WTC11 (cell line): ENCODE measurements at places on chromosomes 3 and 15.
A peak's percentile ranks its signal among the peaks of the same experiment; 100 is the strongest.

DNA sequence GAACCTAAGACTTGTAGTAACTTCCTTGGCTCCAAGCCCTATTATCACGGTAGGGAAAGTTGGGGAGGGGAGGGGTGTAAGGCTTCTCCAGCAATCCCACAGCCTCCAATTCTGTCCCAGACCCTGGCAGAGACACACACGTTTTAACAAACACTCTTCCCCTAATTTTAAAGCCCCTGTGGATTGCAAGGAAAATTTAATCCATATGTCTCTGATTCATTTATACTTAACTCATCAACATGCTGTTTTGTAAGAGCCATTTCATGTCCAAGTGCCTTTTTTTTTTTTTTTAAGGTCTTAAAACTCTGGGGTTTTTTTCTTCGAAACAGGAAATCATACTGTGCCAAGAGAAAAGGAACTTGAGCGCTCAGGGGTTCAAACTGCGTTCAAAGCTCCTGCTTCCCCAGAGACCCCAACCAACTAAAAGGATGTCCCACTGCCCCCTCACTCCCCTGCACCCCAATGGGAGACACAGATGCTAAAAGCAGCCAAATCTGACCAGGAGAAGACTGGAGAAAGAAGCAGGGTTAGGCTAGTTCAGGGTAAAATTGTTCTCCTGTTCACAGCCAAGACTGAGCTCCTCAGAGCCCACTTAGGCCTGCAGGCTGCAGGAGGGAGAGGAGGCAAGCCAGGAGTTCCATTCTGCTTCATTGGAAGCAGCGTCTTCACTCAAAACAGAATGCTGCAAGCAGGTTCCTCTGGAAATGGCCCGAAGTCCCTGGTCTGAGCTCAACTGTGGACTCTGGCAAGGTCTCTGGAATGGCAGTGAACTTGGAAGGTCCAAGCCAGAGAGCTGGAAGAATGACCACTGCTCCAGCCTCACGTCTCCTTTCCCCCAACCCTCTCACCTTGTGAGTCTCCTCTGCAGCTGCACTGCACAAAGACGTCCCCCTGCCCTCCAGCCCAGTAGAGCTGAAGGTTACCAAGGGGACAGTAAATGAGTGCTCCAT, 172.5 kb downstream of the NTRK3 start:
- no peak overlapping the region for H3K27ac ChIP-seq
- peaks cover 6% of the 10 kb centered on the region; the same call in 1 of the 2 replicates for H3K4me1 ChIP-seq
- H3K27me3 ChIP-seq: no peaks in the 10 kb centered on the region
- no peaks in the 10 kb centered on the region for H3K36me3 ChIP-seq

GRCh38 chr15:29864501-29864900, 42.2 kb upstream of the TJP1 start:
- H3K36me3 ChIP-seq: no peaks in the 10 kb centered on the region
- no peak for DNase-seq
- no peak overlapping the region for H3K4me3 ChIP-seq

- no peaks in the 10 kb centered on the region for H3K27me3 ChIP-seq
- H3K4me3 ChIP-seq: no peak overlapping the region
- H3K4me1 ChIP-seq: peaks cover 14% of the 10 kb centered on the region
- no peak overlapping the region for H3K27ac ChIP-seq
These were observed 71.8 kb upstream of the NDUFB4 start for GRCh38 chr3:120524171-120524923.

DNA sequence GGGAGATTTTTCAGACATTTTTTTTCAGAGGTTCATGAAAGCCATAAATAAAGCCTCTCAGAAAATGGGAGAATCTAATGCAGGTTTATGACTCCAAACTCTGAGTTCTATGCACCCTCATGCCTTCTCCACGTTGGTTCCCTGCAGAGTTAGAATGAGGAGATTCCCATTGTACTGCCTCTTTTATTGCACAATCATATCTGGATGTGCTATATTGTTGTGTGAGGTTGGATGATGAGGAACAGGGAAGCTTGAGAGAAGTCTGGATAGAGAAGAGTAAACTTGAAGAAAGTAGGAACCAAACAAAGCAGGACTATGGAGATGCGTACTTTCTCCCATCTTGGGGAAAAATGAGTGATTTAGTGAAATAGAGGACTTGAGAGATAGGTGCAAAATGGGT, 178.8 kb downstream of the PDCD6IP start:
- H3K27me3 ChIP-seq: no peaks in the 10 kb centered on the region; the same call in 1 of the 2 replicates
- no peak overlapping the region for H3K4me3 ChIP-seq
- no peaks in the 10 kb centered on the region for H3K4me1 ChIP-seq
- H3K27ac ChIP-seq: no peak overlapping the region
- H3K36me3 ChIP-seq: no peaks in the 10 kb centered on the region

DNA sequence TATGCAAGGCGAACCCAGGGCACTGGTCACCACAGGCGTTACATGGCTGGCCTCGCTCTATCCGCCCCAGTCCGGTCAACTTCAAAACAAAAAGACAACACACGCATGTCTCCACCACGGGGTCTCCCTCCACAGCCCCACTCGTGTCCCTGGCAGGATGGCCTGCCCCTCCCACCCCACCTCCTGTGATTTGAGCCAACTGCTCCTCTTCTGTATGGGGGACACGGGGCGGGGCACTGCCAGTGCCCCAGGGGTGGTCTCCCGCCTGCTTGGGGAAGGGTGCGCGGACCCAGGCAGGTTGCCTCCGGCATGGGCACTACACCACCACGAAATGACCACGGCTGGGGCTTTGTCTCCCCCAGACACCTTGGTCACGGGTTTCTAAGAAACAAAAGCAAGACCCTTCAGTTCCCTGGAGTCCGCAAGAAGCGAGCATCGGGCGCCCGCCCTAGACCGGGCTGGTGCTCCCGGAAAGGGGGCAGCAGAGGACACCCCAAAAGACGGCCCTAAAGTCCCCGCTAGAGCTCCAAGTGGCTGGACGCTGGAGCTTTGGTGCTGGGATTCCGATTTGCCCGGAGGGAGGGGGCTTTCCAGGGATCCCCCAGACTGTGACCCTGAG, 219.3 kb upstream of the PRICKLE2 start:
- peak; percentile 33 for DNase-seq
- H3K27ac ChIP-seq: no peak overlapping the region
- peaks cover 52% of the 10 kb centered on the region for H3K4me1 ChIP-seq
- H3K36me3 ChIP-seq: no peaks in the 10 kb centered on the region

DNA sequence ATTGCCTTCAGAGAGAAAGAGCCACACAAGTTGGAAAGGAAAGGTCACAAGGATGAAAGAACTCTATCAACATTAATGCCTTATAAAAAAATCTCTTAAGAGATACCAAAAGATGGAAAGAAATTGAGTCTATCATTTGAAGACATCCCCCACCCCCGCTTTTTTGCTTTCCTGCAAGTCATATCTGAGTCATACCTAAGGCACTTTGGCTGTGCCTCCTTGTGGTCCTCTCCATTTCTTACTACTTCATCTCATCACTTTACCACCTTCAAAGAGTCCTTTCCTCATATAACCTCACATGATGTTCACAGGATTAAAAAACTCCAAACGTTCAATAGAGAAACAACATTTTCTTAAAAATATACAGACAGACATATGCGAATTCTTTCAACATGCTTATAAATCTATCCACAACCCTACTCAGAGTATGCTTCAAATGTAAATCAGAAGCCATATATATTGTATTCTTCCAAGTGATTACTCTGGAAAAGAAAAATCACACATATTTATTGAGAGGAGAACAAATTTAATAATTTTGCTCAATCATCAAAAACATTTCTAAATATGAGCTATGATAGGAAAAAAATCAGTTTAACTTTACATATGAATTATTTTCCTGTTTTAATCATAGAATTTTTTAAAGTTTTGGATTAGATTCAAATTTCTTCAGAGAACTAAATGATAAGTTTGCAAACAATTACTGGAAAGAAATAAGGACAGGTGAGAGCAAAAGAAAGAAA, 1003.9 kb upstream of the CFAP20DC start:
- H3K4me3 ChIP-seq: no peak overlapping the region
- H3K4me1 ChIP-seq: peaks cover 5% of the 10 kb centered on the region; the same call in 1 of the 2 replicates
- peaks cover 6% of the 10 kb centered on the region for H3K36me3 ChIP-seq
- no peak overlapping the region for H3K27ac ChIP-seq
- H3K27me3 ChIP-seq: no peaks in the 10 kb centered on the region

GRCh38 chr3:150385296-150386242, 22.5 kb upstream of the TSC22D2 start:
- H3K27me3 ChIP-seq: no peaks in the 10 kb centered on the region
- H3K4me1 ChIP-seq: peaks cover 13% of the 10 kb centered on the region
- H3K27ac ChIP-seq: no peak overlapping the region

DNA sequence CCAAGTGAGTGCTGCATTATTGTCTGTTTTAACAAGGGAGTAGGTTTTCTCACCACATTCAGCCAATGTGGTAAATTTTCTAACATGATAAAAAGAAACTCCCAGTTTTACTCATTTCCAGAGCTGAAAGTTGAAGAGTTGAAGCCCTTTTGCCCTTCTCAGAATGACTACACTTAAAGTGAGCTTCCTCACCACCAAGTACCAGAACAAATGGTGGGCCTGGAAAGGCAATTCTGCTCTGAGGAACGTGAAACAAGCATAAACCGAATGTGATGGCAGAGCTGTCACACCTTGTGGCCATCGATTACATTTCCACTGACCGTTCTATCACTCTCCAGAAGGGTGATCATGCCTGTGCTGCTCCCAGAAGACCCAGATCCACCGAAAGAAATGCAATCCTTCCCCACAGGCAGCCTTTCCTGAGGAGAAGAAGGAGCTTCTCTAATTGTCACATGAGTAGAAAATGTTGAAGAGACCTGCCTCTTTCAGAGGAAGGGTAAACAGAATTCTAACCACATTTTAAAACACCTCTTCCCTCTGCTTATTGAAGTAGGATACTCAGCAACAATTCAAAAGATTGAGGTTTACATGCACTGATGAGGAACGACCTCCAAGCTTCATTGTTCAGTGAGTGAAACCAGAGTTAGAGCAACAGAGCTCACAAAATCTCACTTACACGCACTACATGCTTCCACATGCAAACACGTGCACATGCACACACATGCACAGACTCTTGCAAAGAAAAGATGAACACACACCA, 21.4 kb upstream of the CCR9 start:
- peaks cover 24% of the 10 kb centered on the region for H3K27me3 ChIP-seq
- H3K36me3 ChIP-seq: no peaks in the 10 kb centered on the region; the same call in 1 of the 2 replicates
- H3K4me3 ChIP-seq: no peak overlapping the region
- no peak overlapping the region for H3K27ac ChIP-seq

- no peak for DNase-seq
- no peaks in the 10 kb centered on the region for H3K27me3 ChIP-seq
- no peak overlapping the region for H3K4me3 ChIP-seq
- no peaks in the 10 kb centered on the region for H3K36me3 ChIP-seq
These were observed 636.2 kb downstream of the NAALADL2 start for GRCh38 chr3:175495331-175495730.

- H3K4me3 ChIP-seq: no peak overlapping the region
- no peaks in the 10 kb centered on the region for H3K4me1 ChIP-seq
- no peak for DNase-seq
- peaks cover 3% of the 10 kb centered on the region for H3K27me3 ChIP-seq
- H3K36me3 ChIP-seq: peaks cover 14% of the 10 kb centered on the region
- no peak overlapping the region for H3K27ac ChIP-seq
These were observed 13.3 kb upstream of the SH3BP5 start for GRCh38 chr3:15345608-15346137.

DNA sequence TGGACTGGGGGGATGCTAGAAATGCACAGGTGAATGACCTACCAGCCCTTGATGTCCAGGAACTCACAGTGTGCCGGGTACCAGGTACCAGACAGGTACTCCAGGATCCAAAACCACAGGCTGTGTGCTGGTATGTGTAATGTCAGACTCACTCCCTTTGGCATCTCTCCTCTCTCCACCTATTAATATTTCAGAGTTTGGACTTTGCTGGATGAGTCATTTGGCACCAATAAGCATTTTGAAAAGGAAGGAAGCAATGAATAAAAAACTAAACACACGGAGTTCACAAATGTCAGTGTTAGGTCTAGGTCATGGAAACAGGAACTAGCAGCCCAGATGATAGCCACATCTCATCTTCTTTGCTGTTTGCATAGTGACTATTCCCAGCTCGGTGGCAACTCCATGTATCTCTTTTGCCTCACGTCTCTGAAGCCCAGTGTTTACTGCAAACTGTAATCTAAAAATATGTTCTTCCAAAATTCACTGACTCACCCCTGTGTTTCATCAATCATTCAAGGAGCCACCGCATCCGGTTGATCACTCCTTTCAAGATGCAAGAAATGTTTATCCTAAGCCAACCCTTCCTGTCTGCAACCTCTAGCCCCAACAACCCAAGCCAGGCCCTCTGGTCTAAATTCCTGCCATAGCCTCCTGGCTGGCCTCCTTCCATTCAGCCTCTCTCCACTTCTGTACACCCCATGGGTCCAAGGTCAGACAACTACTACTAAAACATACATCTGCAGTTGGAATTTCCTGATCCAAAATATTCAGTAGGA, 8.4 kb downstream of the ITGB5 start:
- DNase-seq: no peak
- H3K27me3 ChIP-seq: no peaks in the 10 kb centered on the region
- H3K36me3 ChIP-seq: peaks cover 10% of the 10 kb centered on the region; the same call in 1 of the 2 replicates
- H3K27ac ChIP-seq: peak overlapping the region; percentile 7; the same call in 1 of the 2 replicates

GRCh38 chr3:12722226-12722625, 36.8 kb downstream of the TMEM40 start:
- no peaks in the 10 kb centered on the region; the same call in 1 of the 2 replicates for H3K4me1 ChIP-seq
- no peak overlapping the region for H3K4me3 ChIP-seq
- no peak overlapping the region for H3K27ac ChIP-seq
- H3K27me3 ChIP-seq: peaks cover 4% of the 10 kb centered on the region
- DNase-seq: no peak

- no peak for DNase-seq
- no peak overlapping the region for H3K27ac ChIP-seq
- no peak overlapping the region for H3K4me3 ChIP-seq
- peaks cover 23% of the 10 kb centered on the region for H3K4me1 ChIP-seq
These were observed 167.2 kb downstream of the MAGI1 start for GRCh38 chr3:65871305-65872141.

DNA sequence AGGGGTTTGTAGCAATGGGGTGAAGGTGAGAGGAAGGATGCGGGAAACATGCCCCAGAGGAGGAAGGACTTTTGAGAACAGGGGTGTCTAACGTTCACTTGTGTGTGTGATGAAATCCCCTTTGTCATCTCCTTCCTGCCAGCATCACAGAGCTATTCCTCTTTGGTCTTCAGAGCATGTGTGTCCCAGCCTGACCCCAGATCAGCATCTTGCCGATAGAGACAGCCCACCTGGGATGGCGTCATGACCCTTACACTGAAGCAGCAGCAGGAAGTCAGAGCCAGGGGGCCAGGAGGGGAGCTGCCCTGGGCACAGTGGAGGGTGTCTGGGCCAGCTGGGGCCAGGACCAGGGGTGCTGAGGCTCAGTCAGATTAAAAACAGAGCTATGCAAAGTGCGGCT, 29.9 kb upstream of the GRIP2 start:
- peaks cover 3% of the 10 kb centered on the region; the same call in 1 of the 2 replicates for H3K36me3 ChIP-seq
- no peak overlapping the region for H3K4me3 ChIP-seq

DNA sequence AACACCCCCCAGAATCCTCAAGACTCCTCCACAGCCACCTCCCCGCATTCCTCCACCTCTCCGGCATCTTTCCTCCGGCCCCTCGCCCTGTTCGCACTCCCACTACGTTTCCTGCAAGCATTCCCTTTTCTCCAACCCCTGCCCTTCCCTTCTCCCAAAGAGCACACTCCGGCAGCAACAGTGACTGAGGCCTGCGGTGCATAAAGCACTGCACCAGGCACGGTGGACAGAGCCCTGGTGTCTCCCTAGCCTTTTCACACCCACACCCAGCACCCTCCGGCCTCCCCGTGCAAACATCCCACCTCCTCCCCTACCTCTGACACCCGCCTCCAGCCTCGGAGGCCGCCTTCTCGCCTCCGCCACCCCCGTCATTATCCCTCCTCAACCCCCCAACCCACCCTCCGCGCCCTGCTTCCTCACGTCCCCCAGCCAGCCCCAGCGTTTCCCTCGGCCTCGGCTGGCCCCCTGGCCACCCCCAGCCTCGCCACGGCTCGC, 577 bp downstream of the ZNF148 start:
- H3K27ac ChIP-seq: peak overlapping the region; percentile 21
- peak; percentile 49 for DNase-seq
- H3K36me3 ChIP-seq: no peaks in the 10 kb centered on the region
- H3K4me3 ChIP-seq: peak overlapping the region; percentile 86
- H3K27me3 ChIP-seq: peaks cover 3% of the 10 kb centered on the region; the same call in 1 of the 2 replicates
